BJ (cell line): ENCODE measurements at places on chromosomes 1 and 21.

DNA sequence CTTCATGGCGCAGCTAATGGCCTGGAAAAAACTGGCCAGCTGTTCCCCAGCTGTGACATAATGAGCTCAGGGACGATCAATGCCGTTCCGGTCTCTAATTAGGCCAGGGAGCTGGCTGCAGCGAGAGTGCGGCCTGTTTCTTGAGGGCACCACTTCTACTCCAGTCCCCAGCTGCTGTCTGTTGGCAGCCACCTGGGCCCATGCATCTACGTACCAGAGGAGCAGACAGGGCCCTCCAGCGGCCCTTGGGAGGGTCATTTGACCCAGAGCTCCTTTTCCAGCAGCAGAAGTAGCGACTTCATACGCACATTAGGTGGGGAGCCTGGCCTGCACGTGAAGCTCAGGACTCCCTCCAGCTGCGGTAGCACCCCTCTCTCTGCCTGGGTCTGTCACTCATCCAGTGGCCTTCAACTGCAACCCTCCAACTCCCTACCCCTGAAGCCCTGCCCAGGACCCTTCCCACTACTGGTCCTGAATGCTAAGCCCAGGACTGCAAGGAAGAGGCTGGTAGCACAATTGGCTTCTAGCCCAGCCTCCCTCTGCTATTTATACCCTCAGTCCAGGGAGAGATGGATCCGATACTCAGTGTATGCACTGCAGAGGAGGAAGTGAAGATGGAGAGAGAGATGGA lies 9.1 kb upstream of the GPR61 start:
- no peak for DNase-seq

- DNase-seq = no peak
Observed at GRCh38 chr1:116574581-116575291, 3.9 kb upstream of the CD58 start.

- no peak for DNase-seq
Observed at GRCh38 chr21:37592496-37592895, 225.9 kb downstream of the DYRK1A start.

GRCh38 chr1:55468142-55468795 lies 253.1 kb upstream of the USP24 start:
- no peak for DNase-seq

DNA sequence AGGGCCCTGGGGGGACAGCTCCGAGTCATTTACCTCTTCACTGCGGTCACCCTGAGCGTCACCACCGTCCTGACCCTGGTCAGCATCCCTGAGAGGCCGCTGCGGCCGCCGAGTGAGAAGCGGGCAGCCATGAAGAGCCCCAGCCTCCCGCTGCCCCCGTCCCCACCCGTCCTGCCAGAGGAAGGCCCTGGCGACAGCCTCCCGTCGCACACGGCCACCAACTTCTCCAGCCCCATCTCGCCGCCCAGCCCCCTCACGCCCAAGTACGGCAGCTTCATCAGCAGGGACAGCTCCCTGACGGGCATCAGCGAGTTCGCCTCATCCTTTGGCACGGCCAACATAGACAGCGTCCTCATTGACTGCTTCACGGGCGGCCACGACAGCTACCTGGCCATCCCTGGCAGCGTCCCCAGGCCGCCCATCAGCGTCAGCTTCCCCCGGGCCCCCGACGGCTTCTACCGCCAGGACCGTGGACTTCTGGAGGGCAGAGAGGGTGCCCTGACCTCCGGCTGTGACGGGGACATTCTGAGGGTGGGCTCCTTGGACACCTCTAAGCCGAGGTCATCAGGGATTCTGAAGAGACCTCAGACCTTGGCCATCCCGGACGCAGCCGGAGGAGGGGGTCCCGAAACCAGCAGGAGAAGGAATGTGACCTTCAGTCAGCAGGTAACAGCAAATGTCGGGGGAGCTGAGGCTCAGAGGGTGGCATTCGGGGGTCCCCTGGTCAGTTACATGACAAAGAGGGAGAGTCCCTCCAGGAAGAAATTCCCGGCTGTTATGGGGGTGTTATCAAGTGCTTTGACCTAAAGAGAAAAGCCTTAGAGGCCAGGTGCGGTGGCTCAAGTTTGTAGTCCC lies 12.6 kb downstream of the SLC45A1 start:
- no peak for DNase-seq

- DNase-seq = no peak
Observed at GRCh38 chr1:97508653-97509218, 412.1 kb downstream of the DPYD start.

DNA sequence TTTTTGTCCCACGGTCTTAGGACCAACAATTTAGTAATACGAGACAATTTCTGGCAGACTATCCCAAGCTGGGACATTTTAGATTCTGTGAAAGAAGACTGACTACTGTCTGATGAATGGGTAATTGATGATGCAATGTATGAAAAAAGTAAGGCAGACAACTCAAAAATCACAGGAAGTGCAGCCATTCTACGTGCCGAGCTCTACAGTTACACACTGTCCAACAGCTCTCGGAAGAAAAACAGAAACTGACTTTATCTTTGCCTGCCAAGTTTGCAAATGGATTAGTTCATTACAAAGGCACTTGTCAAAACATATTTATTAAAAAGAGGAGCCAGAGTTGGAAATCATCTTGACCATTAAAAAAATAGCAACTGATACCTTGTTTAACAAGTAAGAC lies 31.3 kb downstream of the ZBTB8B start:
- DNase-seq = no peak

DNA sequence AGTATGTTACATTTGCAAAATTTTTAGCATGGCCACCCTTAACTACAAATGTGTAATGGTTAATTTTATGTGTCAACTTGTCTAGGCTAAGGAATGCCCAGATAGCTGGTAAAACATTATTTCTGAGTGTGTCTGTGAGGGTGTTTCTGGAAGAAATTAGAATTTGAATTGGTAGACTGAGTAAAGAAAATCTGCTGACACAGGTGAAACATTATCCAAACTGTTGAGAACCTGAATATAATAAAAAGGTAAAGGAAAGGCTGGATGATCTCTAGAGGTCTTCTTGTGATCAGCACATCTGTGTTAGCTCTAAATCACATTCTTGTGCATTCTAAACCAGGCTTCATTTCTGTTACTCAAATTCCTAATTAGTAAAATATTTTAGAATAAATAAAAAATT lies 100.8 kb downstream of the UCHL5 start:
- DNase-seq = no peak

DNA sequence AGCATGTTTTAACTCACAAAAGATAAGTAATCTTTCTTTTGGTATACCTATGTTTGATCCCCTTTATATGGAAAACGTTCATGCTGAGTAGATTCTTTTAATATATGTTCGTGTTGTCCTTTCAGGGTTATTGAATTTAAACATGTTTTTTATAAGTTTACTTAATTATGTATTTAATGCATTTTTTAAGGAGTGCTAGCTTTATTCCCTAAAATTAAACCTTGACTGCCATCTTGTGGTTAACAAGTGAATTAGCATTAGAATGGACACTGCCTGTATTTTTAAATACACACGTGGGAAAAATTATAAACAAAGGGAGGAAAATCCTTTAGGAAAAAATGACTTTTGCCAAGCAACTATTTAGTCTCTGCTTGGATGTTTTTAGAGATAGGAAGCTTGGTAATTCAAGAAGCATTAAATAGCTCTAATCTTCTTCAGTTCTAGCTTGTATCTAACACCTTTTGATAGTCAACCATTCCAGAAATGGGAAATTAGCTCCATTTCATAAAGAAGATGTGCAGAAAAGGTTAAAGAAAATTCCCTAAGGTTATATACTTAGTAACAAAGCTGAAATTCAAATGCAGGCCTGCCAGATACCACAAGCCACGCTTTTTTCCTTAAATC lies 43.0 kb downstream of the UBE2U start:
- DNase-seq = no peak

- DNase-seq = no peak
Observed at GRCh38 chr1:11157867-11158266, 31.3 kb upstream of the ANGPTL7 start.

GRCh38 chr1:70941563-70941962 lies 106.1 kb downstream of the PTGER3 start:
- no peak for DNase-seq

GRCh38 chr1:232226197-232226712 lies 403.7 kb downstream of the SIPA1L2 start:
- DNase-seq = peak; percentile 60

DNA sequence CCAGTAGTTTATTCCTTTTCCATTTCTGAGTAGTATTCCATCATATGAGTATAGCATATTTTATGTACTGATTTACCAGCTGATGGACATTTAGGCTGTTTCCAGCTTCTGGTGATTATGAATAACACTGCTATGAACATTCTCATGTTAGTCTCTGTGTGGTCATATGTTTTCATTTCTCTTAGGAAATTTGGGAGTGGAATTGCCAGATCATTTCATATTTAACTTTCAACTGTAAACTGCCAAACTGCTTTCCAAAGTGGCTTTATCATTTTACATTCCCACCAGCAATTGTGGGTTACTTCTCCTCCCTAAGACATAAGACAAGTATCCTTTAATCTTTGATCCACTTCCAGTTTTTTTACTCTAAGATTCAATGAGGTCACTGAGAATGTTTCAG lies 85.7 kb upstream of the RALGPS2 start:
- no peak for DNase-seq

GRCh38 chr1:207852576-207853371 lies 58.2 kb downstream of the CD34 start:
- no peak for DNase-seq
